ENCODE measurements at places on chromosomes 4 and X.

DNA sequence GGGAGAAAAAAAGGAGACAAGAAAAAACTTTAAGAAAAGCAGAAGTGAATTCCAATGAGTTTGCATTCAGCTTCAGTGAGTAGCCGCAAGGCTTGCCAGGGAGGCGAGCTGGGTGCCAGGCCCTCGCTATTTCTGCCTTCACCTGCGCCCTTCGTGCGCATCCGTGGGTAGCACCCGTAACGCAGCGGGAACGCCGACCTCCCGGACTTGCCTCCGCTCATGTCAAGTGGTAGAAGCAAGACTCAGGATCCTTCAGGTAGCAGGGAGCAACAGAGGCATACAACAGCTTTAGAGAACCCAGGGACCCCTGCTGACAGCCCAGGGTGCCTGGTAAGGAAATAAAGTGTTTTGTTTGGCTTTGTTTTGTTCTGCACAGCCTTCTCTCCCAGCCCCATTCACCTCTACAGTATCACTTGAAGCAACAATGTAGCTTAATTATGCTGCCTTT lies 140.0 kb upstream of the BCOR start:
- DNase-seq, result no peak

- DNase-seq, result peak; percentile 75
Observed at GRCh38 chr4:10461091-10461849, 4.0 kb upstream of the ZNF518B start.

- DNase-seq, result peak; percentile 52
Observed at GRCh38 chr4:38132107-38132673, 172.0 kb downstream of the PTTG2 start.

DNA sequence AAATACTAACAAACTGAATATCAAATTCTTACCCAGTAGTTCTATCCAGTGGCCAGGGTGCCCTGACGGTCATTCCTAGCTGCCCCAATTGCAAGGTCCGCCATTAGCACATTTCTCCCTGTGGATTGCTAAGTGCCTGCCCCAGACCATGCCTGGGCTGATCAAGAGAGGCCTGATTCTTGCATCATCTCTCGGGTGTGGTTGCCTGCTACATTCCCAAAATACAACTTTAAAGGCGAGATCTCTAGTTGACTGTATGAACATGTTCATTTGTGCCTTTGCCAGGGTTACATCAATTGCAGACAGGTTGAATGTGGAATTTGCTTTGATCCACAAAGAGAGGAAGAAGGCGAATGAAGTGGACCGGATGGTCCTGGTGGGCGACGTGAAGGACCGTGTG lies 28.0 kb downstream of the PRPS2 start:
- no peak for DNase-seq
